ENCODE measurements at places on chromosomes 3 and 15. TPM values are rescaled to one million over a fixed set of nuclear protein-coding genes. Genes with fewer than 3 reads are reported as not detected.

Gene HHLA2
- 2.2 TPM for total RNA-seq

Gene DNAJB11
- 74.0 TPM for total RNA-seq

Gene CLDN18
- not detected for total RNA-seq

Gene CCR8
- total RNA-seq, result 5.7 TPM

Gene SLC28A2
- total RNA-seq, result not detected

Gene SPESP1
- total RNA-seq, result 0.51 TPM

Gene NPAP1
- total RNA-seq, result not detected

Gene CEMIP
- not detected for total RNA-seq

Gene C3orf85
- not detected for total RNA-seq

Gene FETUB
- total RNA-seq, result not detected

Gene LRRIQ4
- total RNA-seq, result 0.09 TPM

Gene UBE2E1
- 72.6 TPM for total RNA-seq

Gene DNAH12
- total RNA-seq, result not detected

- no peaks in the 10 kb centered on the region for H3K27me3 ChIP-seq
- DNase-seq, result no peak
- H3K36me3 ChIP-seq, result no peaks in the 10 kb centered on the region
Observed at GRCh38 chr3:78322780-78323179, 1282.9 kb downstream of the ROBO2 start.

GRCh38 chr15:74430510-74430951 is 3.2 kb downstream of the SEMA7A start:
- no peaks in the 10 kb centered on the region for H3K27me3 ChIP-seq
- DNase-seq, result no peak
- peak overlapping the region; percentile 95 for H3K4me3 ChIP-seq
- H3K4me1 ChIP-seq, result peaks cover 76% of the 10 kb centered on the region
- H3K27ac ChIP-seq, result peak overlapping the region; percentile 83
- peaks cover 52% of the 10 kb centered on the region for H3K36me3 ChIP-seq

DNA sequence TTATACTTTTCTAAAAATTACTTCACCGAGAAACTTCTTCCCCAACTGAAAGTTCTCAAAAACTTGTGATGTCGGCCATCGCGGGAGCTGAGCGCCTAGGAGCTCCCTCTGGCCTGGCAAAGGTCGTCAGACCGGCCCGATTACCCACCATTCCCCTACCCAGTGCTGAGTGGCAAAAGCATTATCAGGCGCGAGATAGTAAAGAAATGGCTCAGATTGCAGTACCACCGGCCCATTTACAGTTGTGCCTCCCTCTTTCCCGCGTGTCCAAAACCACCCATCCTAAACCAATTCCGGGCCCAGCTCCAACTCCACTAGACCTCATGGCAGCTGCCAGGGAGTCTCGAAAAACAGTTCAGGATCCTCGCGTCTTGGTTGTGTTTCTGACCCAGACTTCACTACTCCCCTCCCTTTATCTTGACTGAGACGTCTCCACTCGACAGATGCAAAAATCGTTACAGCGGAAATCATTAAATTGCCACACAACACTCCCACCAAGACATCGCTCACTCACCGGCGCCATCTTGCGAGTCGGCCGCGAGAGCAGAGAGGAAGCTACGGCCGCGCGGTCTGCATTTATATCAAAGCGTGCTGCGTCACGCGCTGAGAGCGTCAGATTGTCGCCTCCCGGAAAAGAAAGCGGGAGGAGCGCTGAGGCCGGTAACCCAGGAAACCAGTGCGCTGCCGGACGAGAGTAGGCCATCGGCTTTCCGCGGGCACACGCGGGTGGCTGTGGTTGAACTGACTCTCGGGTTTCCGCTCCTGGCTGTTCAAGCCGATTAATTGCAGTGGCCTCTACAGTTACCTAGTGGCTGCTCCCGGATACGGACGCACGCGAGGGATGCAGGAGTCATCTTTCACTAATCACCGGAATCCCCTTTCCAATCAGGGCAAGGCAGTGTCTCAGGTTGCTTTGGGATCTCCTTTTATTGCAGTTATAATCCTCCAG is at the start of gene RPL22L1:
TSS of gene RPL22L1 (minus strand) at position 551 of the 949 bp plus-strand sequence. CDS start at position 523, 28 bp downstream.
- peaks cover 18% of the 10 kb centered on the region for H3K4me1 ChIP-seq
- H3K4me3 ChIP-seq, result peak within 1 kb of the TSS; percentile 92
- peak within 1 kb of the TSS; percentile 96 for H3K27ac ChIP-seq
- peak; percentile 98 for DNase-seq

DNA sequence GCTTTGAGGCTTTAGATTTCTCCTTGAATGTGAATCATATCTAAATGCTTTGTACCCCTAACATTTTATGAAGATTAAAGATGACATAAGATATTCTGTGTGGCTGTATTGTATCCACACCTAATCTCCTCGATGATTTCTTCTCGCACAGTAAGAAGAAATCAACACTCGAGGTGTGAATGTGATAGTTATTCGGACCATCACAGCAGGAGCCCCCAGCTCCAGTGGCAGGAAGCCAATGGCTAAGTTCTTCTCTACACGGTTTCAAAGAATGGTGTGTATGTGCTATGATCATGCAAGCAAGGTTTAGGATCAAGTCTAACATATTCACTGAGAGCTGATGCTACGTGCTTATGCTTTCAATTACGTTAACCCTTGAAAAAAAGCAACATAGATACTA is 271.0 kb downstream of the SUCLG2 start:
- no peak overlapping the region for H3K4me3 ChIP-seq
- DNase-seq, result peak; percentile 24
- no peak overlapping the region for H3K27ac ChIP-seq
- H3K4me1 ChIP-seq, result peaks cover 5% of the 10 kb centered on the region
- peaks cover 25% of the 10 kb centered on the region for H3K36me3 ChIP-seq

DNA sequence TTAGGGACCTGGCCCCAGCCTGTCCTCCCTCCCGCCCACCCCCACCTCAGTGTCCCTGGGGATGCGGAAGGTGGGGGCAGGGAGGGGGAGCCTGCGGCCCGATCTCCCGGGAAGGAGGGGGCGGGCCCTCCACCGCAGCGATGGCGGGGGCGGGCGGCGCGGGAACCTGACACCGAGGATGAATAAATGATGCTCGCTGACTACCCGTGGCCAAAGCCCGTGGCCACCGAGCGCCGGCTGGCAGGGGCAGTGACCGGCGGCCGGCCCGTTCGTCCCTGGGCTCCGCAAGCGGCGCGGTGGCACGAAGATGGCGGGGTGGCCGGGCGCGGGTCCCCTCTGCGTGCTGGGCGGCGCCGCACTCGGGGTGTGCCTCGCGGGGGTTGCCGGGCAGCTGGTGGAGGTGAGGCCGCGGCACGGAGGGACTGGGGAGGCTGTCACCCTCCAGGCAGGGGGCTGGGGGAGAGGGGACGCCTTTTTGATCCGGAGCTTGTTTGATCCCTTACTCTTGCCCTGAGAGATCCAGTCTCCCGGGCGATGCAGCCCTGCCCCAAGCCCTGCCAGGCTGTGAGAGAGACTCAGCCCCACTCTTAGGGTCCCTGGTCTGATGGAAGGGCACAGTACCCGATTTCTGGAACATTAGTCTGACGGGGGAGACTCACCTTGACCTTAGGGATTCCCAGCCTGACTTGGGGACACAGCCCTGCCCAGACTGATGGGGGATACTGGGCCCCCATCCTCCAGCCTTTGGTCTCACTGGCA is at the start of gene TMIE:
TSS of gene TMIE (plus strand) at position 212 of the 759 bp plus-strand sequence. CDS start at position 308, 96 bp downstream.
- no peak for DNase-seq

DNA sequence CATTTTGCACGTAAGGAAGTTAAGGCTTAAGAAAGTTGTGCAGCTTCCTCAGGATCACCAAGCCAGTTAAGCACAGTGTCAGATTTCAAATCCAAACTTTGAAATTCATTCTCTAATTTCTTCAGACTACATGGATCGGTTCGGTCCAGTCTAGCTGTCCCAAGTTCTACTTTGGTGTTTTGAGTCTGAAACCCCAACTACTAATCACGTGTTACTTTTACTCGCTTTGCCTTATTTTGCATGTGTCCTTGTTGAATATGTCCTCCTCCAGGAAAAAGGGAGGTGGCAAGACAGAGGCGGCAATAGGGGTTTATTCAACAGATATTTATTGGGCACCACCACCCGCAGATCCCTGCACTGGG is 522 bp upstream of the GXYLT2 start:
- H3K4me1 ChIP-seq, result peaks cover 8% of the 10 kb centered on the region
- no peak overlapping the region for H3K27ac ChIP-seq
- no peak for DNase-seq
- H3K4me3 ChIP-seq, result peak overlapping the region; percentile 82
- peaks cover 81% of the 10 kb centered on the region for H3K27me3 ChIP-seq

- no peaks in the 10 kb centered on the region for H3K4me1 ChIP-seq
- H3K27ac ChIP-seq, result no peak overlapping the region
Observed at GRCh38 chr3:149790698-149791097, 1.7 kb downstream of the ANKUB1 start.

GRCh38 chr3:73999501-73999900 is 374.8 kb upstream of the PDZRN3 start:
- no peaks in the 10 kb centered on the region for H3K27me3 ChIP-seq
- H3K27ac ChIP-seq, result no peak overlapping the region
- no peaks in the 10 kb centered on the region for H3K36me3 ChIP-seq
- H3K4me3 ChIP-seq, result no peak overlapping the region

GRCh38 chr15:84835661-84836337 is 18.6 kb downstream of the ALPK3 start:
- no peak overlapping the region for H3K27ac ChIP-seq
- no peaks in the 10 kb centered on the region for H3K4me1 ChIP-seq
- H3K4me3 ChIP-seq, result no peak overlapping the region
- no peak for DNase-seq
- no peaks in the 10 kb centered on the region for H3K36me3 ChIP-seq
- H3K27me3 ChIP-seq, result peaks cover 20% of the 10 kb centered on the region

DNA sequence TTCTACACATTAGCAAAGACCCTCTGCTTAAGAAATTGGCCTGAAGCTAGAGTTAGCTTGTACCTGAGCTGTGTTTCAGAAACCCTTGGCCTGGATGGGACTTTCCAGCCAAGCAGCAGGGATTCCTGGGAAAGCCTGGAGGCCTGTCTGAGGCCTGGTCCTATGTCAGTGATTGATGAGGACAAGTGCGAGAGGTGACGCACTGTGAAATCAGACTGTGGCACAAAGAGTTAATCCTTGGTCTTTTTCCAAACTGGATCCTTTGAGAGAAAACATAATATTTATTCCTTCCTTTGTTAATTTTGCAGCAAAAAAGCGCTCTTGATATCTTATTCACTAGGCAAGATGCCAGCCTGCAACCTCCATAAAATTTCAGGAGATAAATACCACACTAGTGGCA is 225.0 kb upstream of the ATP11B start:
- peaks cover 2% of the 10 kb centered on the region for H3K27me3 ChIP-seq
- H3K36me3 ChIP-seq, result no peaks in the 10 kb centered on the region
- no peak overlapping the region for H3K27ac ChIP-seq
- no peaks in the 10 kb centered on the region for H3K4me1 ChIP-seq
- no peak overlapping the region for H3K4me3 ChIP-seq
- DNase-seq, result no peak

GRCh38 chr3:50237754-50238548 is 1.9 kb downstream of the GNAI2 start:
- H3K4me1 ChIP-seq, result peaks cover 46% of the 10 kb centered on the region
- DNase-seq, result peak; percentile 96
- no peaks in the 10 kb centered on the region for H3K27me3 ChIP-seq
- H3K4me3 ChIP-seq, result peak overlapping the region; percentile 99
- H3K27ac ChIP-seq, result peak overlapping the region; percentile 94

- H3K36me3 ChIP-seq, result no peaks in the 10 kb centered on the region
- no peaks in the 10 kb centered on the region for H3K27me3 ChIP-seq
- no peak overlapping the region for H3K4me3 ChIP-seq
- H3K4me1 ChIP-seq, result no peaks in the 10 kb centered on the region
- no peak overlapping the region for H3K27ac ChIP-seq
- no peak for DNase-seq
Observed at GRCh38 chr3:180804916-180805315, 107.6 kb upstream of the FXR1 start.

- DNase-seq, result no peak
- H3K36me3 ChIP-seq, result peaks cover 11% of the 10 kb centered on the region
- H3K4me1 ChIP-seq, result peaks cover 3% of the 10 kb centered on the region
- no peak overlapping the region for H3K27ac ChIP-seq
- H3K27me3 ChIP-seq, result peaks cover 4% of the 10 kb centered on the region
- no peak overlapping the region for H3K4me3 ChIP-seq
Observed at GRCh38 chr3:108022256-108023150, 68.3 kb downstream of the CD47 start.

DNA sequence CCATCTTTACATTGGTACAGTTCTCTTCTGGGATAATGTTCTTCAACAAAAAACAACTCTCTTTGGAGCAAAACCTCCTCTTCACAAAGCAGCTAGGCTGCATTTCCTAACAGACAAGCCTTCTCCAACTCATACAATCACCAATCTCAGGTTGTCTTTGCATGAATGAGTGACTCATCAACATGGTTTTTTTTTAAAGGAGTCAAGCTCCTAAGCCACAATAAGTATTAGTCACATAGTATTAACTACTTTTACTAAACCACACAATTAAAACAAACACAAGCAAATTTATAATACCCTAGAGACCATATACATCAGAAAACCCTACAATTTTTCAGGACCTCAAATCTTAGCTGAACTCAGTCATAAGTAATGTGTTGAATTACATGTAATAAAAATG is 137.4 kb downstream of the TBC1D5 start:
- no peak overlapping the region for H3K4me3 ChIP-seq
- no peaks in the 10 kb centered on the region for H3K27me3 ChIP-seq
- no peak overlapping the region for H3K27ac ChIP-seq
- DNase-seq, result no peak

DNA sequence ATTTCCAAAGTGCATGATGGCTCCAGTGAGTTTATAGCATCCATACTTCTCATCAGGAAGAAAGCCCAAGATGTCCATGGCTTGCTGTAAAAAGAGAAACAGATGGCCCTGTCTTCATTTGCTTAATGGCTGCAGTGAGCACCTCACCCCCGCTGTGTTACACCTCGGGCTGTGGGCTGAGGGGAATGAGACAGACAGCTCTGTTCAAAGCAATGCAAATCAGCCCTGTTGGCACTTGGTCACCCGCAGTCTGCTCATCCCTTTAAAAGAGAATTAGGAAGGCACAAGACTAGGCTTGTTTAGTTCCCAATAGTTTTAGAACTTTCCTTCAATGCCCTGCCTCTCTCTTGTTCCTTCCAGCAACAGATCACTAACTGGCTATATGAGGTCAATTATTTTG is 25.2 kb downstream of the MYH15 start:
- H3K36me3 ChIP-seq, result no peaks in the 10 kb centered on the region
- H3K27me3 ChIP-seq, result peaks cover 8% of the 10 kb centered on the region
- no peak for DNase-seq
- peaks cover 2% of the 10 kb centered on the region for H3K4me1 ChIP-seq
- H3K27ac ChIP-seq, result no peak overlapping the region

- H3K36me3 ChIP-seq, result no peaks in the 10 kb centered on the region
- peak overlapping the region; percentile 31 for H3K4me3 ChIP-seq
- DNase-seq, result peak; percentile 95
- no peak overlapping the region for H3K27ac ChIP-seq
Observed at GRCh38 chr15:69394556-69395282, 19.4 kb upstream of the KIF23 start.

GRCh38 chr3:18780959-18781358 is 355.8 kb upstream of the SATB1 start:
- peak overlapping the region; percentile 62 for H3K4me3 ChIP-seq
- peaks cover 19% of the 10 kb centered on the region for H3K4me1 ChIP-seq
- no peaks in the 10 kb centered on the region for H3K27me3 ChIP-seq

GRCh38 chr3:153242896-153243295 is 80.9 kb downstream of the RAP2B start:
- H3K4me1 ChIP-seq, result peaks cover 3% of the 10 kb centered on the region
- no peak overlapping the region for H3K4me3 ChIP-seq
- peaks cover 3% of the 10 kb centered on the region for H3K27me3 ChIP-seq
- DNase-seq, result no peak

Data from activated CD4-positive, alpha-beta T cell treated with anti-CD3 and anti-CD28 coated beads, Interleukin-2, amount 10 ng/mL, durations not matched to agents 24 days and 14 days (primary cell).